ENCODE measurements at places on chromosomes 7 and 10.

GRCh38 chr7:82595176-82595575 lies 151.6 kb upstream of the CACNA2D1 start:
- DNase-seq, result no peak

GRCh38 chr10:114274616-114275453 lies 35.8 kb downstream of the VWA2 start:
- no peak for DNase-seq

GRCh38 chr7:127648986-127649385 lies 3.0 kb upstream of the SND1 start:
- DNase-seq, result no peak

DNA sequence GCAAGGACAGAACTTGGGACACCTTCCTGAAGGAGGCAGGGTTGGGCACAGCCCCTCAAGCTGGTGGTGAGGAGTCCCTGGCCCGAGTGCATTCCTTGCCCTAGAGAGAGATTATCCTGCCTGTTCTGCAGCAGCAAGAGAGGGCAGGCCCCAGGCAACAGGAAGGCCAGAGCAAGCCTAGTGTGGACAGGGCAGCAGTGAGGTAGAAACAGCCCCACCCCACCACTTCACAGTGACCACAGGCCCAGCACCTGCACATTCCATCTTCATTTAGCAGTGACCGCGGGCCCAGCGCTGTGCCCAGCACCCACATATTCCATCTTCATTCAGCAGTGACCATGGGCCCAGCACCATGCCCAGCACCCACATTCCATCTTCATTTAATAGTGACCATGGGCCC lies 16.4 kb upstream of the TMEM72 start:
- DNase-seq, result no peak

GRCh38 chr10:98088186-98088971 lies 46.1 kb upstream of the R3HCC1L start:
- no peak for DNase-seq

DNA sequence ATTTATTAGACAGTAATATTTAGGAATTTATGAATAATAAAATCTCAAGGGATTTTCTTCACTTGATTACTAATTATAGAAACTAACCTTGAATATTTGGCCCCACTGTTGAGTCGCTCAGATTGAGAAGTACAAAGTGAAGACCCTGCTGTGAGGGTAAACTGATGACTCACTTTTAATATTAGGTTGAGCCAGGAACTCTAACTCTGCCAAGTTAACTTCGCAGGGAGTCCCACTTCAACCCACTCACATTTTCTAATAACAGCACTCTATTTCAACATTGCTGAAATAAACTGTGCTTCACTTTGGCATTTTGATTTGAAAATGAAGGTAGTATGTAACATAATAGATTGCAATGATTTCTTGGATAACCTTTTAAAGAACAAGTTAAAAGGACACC lies 200.7 kb downstream of the POLR1F start:
- DNase-seq, result no peak

DNA sequence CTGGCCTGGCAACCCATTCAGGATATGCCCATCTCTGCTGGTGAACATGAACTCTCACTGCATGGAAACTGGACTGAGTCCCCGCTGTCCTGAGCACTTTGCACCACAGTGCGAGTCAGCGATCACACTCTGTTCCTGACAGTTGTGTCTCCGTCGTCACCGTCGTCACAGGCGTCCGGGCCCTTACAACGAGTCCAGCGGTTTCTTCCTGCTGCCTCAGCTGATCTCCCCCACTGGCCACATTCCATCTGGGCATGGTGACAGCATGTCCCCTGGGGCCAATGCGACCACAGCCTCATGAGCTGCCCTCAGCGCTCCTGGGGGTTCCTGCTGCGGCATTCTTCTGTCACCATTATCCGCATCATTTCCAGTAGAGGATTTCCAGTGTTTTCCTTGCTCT lies 76.8 kb upstream of the KLF6 start:
- peak; percentile 43 for DNase-seq

GRCh38 chr7:102431617-102432298 lies 1.6 kb upstream of the ORAI2 start:
- DNase-seq, result no peak

DNA sequence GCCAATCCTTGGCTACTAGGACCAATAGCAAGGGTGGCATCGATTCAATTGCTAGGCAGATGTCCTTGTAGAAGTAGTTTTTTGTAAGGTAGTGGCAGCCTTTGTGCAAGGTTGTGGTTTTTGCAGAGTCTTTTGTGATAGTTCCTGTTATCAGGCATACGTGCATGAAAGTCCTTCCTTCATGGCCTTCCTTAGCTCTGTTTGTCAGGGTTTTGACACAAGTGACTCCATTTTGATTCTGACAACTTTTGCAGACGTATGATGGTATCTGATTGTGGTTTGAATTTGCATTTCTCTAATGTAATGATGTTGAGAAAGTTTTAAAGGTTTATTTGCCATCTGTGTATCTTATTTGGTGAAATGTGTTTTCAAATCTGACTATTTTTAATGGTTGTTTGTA lies 71.8 kb upstream of the SYPL1 start:
- DNase-seq, result no peak

DNA sequence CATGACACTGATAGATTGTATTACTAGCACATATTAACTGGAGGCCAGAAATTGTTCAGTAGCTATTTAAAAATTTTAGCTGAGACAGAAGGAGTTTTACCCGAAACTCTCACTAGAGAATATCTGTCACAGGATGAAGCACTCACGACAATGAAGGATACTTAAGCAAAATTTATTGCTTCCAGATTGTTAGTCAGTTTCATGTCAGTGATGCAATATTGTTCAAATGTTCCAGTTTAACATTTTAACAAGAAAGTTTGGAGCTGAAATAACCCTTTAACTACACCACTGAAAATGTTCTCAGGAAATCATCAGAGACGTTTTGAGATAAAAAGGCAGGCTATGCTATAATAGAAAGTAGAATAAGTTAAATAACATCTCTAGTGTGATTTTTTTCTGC lies 15.0 kb upstream of the CADPS2 start:
- DNase-seq, result no peak

DNA sequence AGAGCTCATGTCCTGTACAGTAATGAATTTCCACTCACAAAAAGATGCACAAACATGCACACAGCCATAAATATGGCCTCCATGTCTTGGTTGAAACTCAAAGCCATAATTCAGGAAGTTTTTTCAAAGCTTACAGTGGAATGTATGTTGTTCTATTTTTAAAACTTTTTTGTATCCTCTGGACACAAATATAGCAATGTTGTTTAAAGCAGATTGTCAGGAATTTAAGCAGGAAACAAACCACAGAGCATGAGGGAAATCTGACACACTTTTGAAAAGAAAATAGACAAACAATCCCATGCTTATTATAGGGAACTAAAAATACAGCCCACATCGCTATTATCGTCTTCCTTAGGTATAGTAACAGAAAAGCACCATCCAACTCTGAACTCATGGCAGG lies 21.5 kb downstream of the LRRN3 start:
- DNase-seq, result no peak

DNA sequence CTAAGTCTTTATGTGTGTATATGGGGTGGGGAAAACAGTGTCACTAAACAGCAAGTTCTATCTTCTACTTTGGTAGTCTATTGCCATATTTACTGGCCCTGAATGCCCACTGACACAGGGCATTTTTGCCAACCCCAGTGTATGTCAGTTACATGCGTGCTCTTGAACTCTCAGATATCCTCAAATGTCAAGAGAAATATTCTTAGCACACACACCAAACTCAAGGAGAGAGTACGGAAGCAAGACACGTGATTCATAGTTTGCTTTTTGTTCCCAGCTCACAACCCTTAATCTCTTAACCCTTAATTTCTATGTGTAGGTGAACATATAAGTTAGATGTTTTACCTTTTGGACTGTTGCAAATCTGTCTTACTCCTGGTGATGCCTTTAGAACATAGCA lies 39.3 kb downstream of the EPC1 start:
- no peak for DNase-seq

DNA sequence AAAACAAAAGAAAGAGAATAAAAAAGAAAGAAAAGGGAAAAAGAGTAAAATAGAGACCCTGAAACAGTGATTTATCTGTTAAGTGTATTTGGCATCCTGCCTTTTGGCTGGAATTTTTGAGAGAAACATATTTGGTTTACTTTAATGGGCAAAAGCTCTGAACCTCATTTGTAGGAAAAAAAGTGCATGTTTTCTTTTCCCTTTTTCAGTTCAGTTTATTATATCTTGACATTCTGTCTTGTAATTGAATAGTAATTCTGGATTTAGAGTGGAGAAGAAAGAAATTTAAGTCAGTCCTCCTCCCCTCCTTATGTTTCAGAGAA lies 69.5 kb downstream of the ARID5B start:
- DNase-seq, result peak; percentile 88

- peak; percentile 39 for DNase-seq
Observed at GRCh38 chr10:48885376-48885775, 54.3 kb downstream of the LRRC18 start.

- DNase-seq, result peak; percentile 96
Observed at GRCh38 chr10:73358331-73359279, at the start of gene CFAP70. Gene CFAP70, minus strand, starts transcription at chr10:73358864. Its CDS starts 4,068 bp downstream, at chr10:73354796.

GRCh38 chr7:23356726-23357125 lies 57.6 kb downstream of the MALSU1 start:
- no peak for DNase-seq

DNA sequence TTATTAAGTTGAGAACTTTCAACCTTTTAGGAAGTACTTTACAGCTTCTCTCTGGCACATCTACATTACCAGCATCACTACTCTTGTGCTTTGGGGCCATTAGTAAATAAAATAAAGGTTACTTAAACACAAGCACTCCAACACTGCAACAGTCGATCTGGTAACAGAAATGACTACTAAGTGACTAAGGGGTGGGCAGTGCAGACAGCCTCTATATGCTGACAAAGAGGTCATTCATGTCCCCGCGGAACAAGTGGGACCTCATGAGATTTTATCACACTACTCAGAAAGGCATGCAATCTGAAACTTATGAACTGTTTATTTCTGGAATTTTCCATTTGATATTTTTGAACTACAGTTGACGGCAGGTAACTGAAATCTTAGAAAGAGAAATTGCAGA lies 111.3 kb upstream of the DNAJB12 start:
- peak; percentile 21 for DNase-seq

- DNase-seq, result no peak
Observed at GRCh38 chr7:76121044-76121443, 73.1 kb downstream of the MDH2 start.

- peak; percentile 98 for DNase-seq
Observed at GRCh38 chr10:21525367-21526187, at the start of gene SKIDA1. Gene SKIDA1, minus strand, starts transcription at chr10:21525682. Its CDS starts 7,860 bp downstream, at chr10:21517822.

DNA sequence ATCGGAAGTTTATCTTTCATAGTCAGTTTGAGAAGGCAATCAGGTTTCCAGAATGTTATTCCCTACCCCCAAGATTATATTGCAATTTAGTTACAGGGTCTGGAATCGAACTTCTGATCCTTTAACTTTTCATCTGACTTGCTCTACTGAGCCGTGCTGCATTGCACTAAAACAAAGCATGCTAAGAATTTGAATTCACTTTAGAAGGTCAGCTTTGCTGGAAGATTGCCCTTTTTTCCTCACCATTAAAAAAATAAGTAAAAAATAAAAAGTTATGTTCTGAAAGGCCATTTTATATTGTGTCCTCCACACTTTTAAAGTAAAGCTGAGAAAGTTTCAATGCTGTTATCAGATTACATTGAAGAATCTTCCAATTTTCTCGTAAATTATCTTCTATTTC lies 388.8 kb upstream of the PHF14 start:
- peak; percentile 4 for DNase-seq

DNA sequence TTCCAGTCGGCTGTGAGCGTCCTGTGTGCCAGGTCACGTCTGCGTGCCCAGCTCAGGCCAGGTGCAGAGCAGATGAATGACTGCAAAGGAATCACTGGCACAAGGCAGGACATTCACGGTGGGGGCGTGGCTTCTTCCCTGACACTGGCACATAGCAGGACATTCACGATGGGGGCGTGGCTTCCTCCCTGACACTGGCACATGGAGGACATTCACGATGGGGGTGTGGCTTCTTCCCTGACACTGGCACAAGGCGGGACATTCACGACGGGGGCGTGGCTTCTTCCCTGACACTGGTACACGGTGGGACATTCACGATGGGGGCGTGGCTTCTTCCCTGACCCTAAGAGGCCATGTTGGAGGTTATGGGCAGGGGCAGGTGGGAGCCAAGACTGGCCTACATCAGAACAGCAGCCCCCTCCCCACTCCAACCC lies 64.3 kb downstream of the MYL10 start:
- DNase-seq, result no peak

DNA sequence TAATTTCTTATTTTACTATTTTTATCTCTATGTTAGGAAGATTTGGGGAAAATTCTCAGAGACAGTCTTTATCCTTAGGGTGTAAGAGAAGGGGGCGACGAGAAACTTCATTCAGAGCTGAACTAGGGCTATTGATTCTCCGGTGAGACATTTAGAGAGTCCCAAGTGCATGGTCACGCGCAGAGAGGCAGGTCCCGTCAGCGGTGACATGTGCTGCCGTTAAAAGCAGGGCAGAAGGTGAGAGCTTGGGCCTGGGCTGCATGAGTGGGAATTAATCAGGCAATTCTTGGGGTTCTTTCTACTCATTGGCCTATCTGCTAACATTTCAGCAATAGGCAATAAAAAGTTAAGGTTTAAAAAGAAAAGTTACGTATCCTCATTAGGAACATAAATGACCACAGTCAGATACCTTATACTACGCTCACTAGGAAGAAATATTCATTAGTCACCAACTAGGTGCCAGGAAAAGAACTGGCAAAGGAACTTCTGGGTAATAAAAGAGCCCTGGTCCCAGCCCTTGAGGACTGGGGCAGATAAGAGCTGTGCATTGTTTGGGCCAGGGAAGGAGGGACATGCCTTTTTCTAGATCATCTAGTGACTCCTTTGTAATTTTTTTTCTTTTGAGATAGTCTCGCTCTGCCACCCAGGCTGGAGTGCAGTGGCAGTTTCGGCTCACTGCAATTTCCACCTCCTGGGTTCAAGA lies 21.2 kb downstream of the PRKCQ start:
- DNase-seq, result no peak

GRCh38 chr10:73039635-73040034 lies 57.0 kb downstream of the P4HA1 start:
- no peak for DNase-seq

- peak; percentile 62 for DNase-seq
Observed at GRCh38 chr7:14504134-14504533, 398.4 kb downstream of the DGKB start.

GRCh38 chr10:88278912-88279311 lies 304.2 kb downstream of the RNLS start:
- no peak for DNase-seq

GRCh38 chr10:57338823-57339558 lies 928.7 kb downstream of the IPMK start:
- no peak for DNase-seq

GRCh38 chr7:98163704-98164494 lies 47.3 kb upstream of the BHLHA15 start:
- DNase-seq, result peak; percentile 48

DNA sequence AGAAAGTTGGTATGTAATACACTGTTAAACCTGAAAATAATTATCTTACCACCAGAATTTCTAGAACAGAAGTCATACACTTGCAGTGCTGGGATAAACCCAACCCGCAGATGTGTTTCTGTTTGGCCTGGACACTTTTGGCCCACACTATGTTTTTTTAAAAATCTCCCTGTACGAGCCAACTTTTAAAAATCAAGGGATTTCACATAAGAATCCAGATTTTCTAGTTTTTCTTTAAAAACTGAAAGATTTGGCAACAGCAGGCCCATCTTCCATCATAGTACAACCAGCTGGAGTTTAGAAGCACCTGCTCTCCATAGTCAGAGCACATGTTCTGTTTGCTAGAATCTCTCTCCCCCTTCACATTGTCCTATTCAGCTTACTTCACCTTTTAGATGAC lies 74.0 kb downstream of the TLL2 start:
- DNase-seq, result no peak

Data from lung (tissue), 17 donors.